Type B pancreatic cell (in vitro differentiated cells): ENCODE measurements at places on chromosomes 11 and 22.

DNA sequence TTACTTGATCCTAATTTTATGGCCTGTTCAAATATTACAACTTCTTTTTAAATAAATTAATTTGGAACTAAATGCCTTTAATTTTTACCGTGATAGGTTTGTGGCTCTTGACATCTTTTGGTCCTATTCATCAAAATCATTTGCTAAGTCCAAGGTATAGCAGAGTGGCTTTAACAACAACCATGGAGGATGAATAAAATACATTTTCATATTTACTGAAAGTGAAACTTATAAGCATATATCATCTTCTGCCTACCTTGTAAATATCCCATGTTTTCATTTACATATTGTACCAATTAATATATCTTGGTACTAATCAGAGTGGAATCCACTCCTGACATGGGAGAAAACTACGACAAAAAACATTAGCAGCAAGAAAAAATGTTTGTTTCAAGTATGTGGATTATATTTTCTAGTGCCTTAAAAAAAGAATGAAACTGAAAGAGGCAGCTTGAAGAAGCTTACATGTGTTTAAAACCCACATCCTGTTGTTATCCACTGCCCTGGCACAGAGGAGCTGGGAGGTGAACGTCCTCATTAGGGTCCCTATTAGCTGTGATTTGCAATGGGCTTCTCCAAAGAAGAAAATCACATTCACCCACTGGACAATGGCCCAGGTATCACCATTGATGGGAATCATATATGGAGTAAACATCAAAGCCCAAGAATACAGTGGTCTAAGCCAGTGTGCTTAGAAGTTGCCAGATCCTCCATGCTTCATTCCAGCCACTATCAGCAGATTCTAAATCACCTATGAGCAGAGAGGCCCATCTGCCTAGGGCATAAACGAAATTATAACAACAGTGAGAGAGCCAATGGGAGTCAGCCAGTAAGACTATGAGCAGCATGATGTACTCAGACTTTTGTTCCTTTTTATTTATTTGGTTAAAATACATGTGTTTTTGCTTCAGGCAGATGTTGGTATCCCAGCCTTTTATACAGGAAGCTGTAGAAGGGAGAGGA lies 84.7 kb downstream of the MAML2 start:
- DNase-seq = no peak

- DNase-seq = no peak
These were observed 224.6 kb upstream of the ISX start for GRCh38 chr22:34841331-34841771.

DNA sequence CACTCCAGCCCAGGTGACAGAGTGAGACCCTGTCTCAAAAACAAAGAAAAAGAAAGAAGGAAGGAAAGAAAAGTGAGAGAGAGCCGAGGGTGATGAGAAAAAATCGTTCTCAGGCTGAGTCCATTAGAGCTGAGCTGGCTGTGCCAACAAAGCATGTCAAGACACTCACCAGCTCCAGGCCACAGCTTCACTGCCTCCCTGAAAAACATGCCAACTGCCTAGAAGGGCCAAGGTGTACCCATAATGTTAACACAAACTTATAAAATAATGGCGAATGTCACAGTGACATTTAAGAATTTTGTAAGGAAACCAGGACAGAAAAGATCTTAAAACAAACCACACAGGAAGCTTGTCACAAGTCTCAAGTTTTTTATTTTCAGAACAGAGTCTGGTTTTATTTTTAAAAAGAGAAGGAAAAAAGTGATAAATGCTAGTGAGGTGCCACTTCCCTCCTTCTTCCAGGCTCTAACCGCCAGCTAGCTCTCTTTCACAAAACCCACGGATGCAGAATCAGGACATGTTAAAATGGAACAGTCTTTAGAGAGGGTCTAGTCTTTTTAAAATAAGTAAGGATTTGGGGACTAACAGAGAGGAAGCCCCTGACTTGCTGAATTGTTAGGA lies 5.1 kb downstream of the TMEM121B start:
- DNase-seq = no peak

GRCh38 chr11:20194470-20194869 lies 34.2 kb upstream of the DBX1 start:
- no peak for DNase-seq

- no peak for DNase-seq
These were observed 1.3 kb downstream of the CTSW start for GRCh38 chr11:65880844-65881421.

DNA sequence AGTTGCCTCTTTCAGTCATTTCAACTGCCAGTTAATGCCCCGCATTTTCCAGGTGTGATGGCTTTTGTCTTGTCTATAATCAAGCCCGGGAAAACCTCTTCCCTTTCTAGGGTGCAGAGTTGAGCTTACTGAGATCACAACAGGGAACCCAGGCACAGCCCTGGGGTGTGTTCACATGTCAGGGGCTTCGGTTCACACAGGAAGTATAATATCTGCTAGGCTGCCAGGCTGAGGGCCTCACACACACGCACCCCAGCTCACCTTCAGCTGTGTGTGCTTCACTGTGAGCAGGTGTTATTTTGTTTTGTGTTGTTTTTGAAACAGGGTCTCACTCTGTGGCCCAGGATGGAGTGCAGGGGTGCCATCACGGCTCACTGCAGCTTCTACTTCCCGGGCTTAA lies 9.7 kb upstream of the SOX10 start:
- DNase-seq = no peak
